ENCODE measurements at places on chromosomes 12 and 14.

- no peak for DNase-seq
Observed at GRCh38 chr14:40188006-40188405, 755.8 kb upstream of the FBXO33 start.

DNA sequence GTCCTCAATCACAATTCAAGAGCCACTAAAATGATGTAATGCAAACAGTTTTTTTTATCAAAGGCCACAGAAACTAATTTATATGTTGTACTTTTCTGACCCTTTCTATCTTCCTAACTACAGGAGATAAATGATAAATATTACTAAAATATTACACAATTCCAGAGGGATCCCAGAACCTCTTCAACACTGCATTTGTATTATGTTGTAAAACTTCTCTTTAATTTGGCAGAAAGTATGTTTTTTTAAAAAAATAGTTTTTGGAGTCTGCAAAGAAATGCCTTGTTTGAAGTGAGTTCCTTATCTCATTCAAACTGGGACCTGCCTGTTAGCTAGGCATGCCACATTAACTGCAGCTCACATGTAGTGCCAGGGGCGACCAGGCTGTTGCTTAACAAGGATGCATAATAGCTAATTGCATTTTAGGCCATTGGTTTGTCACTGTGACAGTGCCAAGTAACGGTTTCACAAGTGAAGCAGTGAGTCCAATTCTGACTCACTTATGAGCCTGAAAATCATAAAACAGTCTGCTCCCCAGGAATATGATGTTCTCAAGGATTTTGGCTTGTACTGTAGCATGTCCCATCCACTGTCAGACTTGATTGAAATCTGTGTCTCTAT is 266.9 kb downstream of the KTN1 start:
- no peak for DNase-seq

- no peak for DNase-seq
Observed at GRCh38 chr12:48958049-48958388, 732 bp upstream of the ARF3 start.

- no peak for DNase-seq
Observed at GRCh38 chr12:53199700-53200099, 7.4 kb downstream of the ITGB7 start.

DNA sequence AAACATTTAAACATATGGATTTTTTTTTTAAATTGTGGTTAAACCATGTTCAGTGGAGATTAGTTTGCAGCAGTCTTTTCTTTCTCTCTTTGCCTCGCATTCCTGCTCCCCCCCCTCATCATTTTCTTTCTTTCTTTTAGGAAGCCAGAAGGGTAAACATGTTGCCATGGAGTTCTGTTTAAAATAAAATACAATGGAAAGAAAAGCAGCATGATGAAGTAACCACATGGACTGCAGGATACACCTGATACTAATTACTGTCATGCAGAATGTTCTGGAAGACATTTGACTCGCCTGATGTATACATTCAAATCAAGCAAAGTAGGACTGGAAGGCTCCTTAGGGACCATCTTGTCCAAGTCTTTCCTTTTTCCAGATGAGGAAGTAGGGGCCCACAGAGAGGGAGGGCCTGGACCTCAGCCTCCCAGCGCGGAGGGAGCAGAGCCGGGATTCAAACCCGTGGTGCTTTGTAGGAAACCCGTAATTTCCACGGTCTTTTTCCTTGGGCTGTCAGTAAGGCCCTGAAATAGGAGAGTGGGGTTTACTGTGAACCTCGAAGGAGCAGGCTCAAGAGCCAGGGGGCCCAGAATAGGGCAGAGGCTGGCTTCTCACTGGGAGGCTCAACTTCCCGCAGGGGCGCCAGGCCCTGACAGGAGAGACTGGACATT is 2.4 kb upstream of the MEG3 start:
- DNase-seq, result no peak

GRCh38 chr12:132544080-132544397 is 54.1 kb downstream of the FBRSL1 start:
- DNase-seq, result no peak

- no peak for DNase-seq
Observed at GRCh38 chr12:24551163-24551786, 397.6 kb downstream of the BCAT1 start.

GRCh38 chr14:44468771-44469170 is 38.3 kb downstream of the FSCB start:
- no peak for DNase-seq

GRCh38 chr14:24280797-24281460 is 9.5 kb upstream of the RABGGTA start:
- DNase-seq, result no peak

DNA sequence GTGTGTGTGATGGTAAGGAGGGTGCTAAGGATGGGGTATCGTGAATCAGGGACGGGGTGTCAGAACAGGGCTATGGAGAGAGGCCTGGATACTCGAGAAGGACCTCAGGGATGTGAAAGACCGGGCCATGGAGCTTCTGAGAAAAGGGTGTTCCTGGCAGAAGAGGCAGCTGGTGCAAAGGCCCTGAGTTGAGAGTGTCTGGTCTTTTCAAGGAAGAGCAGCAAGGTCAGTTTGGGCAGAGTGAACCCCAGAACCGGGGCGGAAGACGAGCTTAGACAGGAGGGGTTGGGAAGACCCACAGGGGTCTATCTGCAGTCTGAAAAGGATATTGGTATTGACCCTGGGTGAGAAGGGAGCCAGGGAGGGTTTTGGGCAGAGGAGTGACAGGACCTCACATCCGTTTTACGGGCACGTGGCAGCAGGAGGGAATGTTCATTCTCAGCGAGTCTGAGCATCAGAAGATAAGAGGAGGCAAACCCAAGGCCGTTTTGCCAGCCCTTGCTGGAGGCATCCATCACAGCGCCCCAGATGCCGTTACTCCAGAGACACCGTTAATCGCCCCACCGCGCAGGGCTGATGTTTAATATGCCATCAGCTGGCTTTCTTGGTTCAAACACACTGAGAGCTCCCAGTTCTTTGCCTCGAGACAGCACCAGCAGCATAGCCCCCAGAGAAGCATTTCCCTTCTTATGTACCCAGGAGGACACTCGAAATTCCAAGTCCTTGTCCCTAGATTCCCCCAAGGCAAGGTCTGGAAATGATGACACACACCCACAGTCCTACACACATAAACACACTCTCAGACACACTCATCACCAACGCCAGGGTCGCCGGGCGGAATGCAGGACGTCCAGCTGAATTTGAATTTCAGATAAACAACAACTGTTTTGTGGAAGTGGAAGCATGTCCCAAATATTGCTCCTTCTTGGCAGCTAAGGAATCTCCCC is 41.4 kb upstream of the EML1 start:
- no peak for DNase-seq

- no peak for DNase-seq
Observed at GRCh38 chr12:45666396-45666795, 63.1 kb upstream of the ARID2 start.

- DNase-seq, result no peak
Observed at GRCh38 chr12:25590011-25590721, 37.1 kb upstream of the LMNTD1 start.

DNA sequence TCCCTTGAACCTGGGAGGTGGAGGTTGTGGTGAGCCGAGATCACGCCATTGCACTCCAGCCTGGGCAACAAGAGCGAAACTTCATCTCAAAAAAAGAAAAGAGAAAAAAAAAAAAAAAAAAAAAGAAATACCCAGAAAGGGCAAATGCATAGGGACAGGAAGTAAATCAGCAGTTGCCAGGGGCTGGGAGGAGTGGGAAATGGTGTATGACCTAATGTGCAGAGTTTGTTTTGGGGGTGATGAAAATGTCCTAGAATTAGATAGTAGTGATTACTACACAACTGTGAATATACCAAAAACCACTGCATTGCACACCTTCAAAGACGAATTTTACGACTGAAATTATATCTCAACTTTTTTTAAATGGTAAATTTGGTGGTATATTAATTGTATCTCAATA is 20.4 kb downstream of the DUSP16 start:
- no peak for DNase-seq

DNA sequence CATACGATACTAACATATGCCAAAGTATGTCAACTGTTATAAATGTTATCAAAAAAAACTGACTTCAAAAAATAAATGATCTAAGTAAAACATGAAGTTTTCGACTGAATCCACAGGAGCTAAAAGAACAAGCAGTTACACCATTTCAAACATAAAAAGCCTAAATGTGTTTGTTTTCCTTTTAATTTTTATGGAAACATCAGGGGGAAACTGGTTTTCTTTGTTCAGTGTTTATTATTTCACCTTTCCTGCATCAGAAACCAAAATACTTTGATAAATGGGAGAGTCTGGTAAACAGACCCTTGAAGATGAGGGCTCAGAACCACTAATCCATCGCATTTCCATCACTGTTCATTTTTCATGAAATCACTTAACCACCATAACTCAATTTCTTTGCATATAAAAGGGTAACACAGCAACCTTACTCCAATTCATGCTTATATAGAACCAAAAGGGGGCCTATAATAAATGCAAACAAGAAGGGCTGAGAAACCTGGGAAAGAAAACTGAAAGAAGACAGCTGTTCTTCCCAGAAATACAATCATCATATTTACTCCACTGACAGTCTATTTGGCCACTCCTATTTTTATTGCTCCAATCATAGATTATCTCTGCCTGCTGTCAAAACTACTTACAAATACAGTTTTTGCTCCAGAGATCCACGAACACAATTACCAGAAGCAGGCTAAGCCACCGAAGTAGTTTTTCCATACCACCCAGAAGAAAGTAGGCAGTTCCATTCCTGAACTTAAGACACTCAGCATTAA is 17.0 kb downstream of the FGD6 start:
- no peak for DNase-seq

DNA sequence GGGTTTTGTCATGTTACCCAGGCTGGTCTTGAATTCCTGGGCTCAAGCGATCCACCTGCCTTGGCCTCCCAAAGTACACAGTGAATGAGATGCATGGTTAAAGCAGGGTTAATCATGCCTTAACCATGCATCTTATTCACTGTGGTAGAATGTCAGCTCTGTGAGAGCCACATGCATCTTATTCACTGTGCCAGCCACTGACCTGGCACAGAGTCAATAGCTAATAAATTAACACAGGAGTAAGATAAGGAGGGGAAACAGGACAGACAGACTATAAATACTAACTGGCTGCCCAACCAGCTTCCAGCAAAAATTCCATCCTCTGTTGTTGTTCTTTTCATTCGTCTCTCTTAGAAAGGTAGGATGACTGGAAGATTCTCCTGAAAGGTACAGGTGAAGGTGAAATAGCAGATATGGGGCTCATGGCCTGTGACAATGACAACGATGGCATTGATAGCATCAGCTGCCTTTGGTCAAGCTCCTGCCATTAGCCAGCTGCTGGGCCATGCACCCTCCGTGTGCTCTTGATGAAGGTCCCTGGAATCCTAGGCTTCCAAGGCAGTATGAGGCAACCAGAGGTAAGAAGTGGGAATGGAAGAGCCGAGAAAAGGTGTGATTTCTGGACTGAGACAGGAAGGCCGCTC is 76.6 kb downstream of the ZNF664 start:
- DNase-seq, result no peak

- DNase-seq, result no peak
Observed at GRCh38 chr12:62584619-62585018, 118.0 kb downstream of the MON2 start.

- DNase-seq, result no peak
Observed at GRCh38 chr12:65993173-65993572, 137.4 kb downstream of the LLPH start.

GRCh38 chr12:112450725-112451124 is 32.0 kb downstream of the PTPN11 start:
- no peak for DNase-seq

- DNase-seq, result no peak
Observed at GRCh38 chr14:55762595-55763232, 182.7 kb downstream of the KTN1 start.

DNA sequence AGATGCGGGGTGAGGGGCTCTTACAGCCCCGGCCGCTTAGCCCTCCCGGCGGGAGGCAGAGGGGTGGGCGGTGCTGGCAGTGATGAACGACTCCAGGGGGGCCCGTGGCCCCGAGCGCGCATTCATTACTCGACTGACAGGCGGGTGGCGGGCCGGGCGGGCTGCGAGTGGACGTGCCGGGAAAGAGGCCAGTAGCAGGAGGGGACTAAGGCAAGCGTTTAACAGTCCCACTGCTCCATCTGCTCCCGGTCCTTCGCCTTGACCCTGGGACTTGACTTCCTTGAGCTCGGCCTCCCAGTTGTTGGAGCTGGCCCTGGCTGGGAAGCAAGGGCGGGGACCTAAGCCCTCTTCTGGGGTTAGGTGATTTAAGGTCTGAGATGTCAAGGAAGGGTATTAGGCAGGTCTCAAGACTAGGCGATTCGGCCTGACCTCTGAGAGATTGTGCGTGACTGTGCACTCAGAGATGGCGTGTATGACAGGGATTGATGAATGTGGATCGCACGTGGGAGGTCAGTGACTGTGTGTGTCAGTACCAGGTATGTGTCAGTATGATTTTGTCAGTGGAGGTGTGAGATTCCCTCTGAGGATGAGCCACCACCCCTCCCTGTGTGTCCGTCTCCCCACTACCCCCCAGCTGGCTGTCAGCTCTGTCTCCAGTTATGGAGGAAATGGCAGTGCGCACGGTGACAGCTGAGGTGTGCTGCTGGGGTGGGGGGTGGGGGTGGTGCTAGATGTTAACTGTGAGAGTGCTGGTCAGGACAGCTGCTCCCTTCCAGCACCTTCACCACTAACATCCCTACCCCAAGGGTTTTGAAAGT is 3.6 kb upstream of the DNAJC22 start:
- no peak for DNase-seq

- DNase-seq, result no peak
Observed at GRCh38 chr12:113162102-113163029, 12.8 kb downstream of the CFAP73 start.

DNA sequence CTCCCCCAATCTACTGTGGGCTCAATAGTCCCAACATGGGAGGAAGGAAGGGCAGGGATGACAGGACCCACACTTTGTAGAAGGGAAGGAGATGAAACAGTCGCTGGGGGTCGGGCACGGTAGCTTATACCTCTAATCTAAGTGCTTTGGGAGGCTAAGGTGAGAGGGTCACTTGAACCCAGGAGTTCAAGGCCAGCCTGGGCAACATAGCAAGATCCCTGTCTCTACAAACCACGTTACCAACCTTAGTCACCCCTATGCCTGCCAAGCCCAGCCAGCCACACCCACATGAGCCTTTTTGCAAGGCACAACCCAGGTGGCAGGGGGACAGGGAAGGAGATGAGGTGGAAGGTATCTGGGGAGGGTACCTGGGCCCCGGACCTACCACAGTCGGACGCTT is 31.7 kb downstream of the KDM2B start:
- no peak for DNase-seq

GRCh38 chr12:54605138-54605970 is 16.9 kb upstream of the PPP1R1A start:
- DNase-seq, result no peak

- no peak for DNase-seq
Observed at GRCh38 chr14:103545219-103545914, 16.4 kb downstream of the TRMT61A start.

GRCh38 chr14:24133735-24134134 is 2.3 kb upstream of the PSME1 start:
- DNase-seq, result no peak

- DNase-seq, result no peak
Observed at GRCh38 chr12:62211510-62211909, 48.7 kb upstream of the USP15 start.

- DNase-seq, result no peak
Observed at GRCh38 chr14:35534208-35534872, 376 bp downstream of the INSM2 start.
